ENCODE measurements at places on chromosomes 2 and 18. TPM values are rescaled to one million over a fixed set of nuclear protein-coding genes. Genes with fewer than 3 reads are reported as not detected.

MRPL30 gene
- 18.4 TPM for total RNA-seq

DRC1 gene
- total RNA-seq: not detected

FEV gene
- total RNA-seq: not detected

LDLRAD4 gene
- total RNA-seq: 38.3 TPM

AGXT gene
- not detected for total RNA-seq

G6PC2 gene
- total RNA-seq: not detected

KIAA2012 gene
- total RNA-seq: 0.09 TPM

MPPE1 gene
- total RNA-seq: 30.3 TPM

CHRNG gene
- total RNA-seq: not detected

NEURL3 gene
- not detected for total RNA-seq

C1GALT1C1L gene
- not detected for total RNA-seq

PGAP1 gene
- 7.9 TPM for total RNA-seq

CPO gene
- total RNA-seq: 0.48 TPM

GAREM1 gene
- total RNA-seq: 12.2 TPM

NXPH2 gene
- 0.37 TPM for total RNA-seq

UNC80 gene
- not detected for total RNA-seq

DNER gene
- 3.1 TPM for total RNA-seq

RAB27B gene
- 0.32 TPM for total RNA-seq

DNMT3A gene
- 9.8 TPM for total RNA-seq

All from omental fat pad (tissue), 4 donors.